Activated CD4-positive, alpha-beta memory T cell treated with anti-CD3 and anti-CD28 coated beads, Interleukin-2, amount 10 ng/mL, durations not matched to agents 7 days and 5 days (primary cell): ENCODE measurements at places on chromosomes 7 and 10. TPM values are rescaled to one million over a fixed set of nuclear protein-coding genes. Genes with fewer than 3 reads are reported as not detected.

GRCh38 chr10:71649631-71650030 is 69.9 kb downstream of the C10orf105 start:
- H3K4me3 ChIP-seq, result no peak overlapping the region
- no peaks in the 10 kb centered on the region for H3K36me3 ChIP-seq
- H3K27ac ChIP-seq, result no peak overlapping the region
- peaks cover 4% of the 10 kb centered on the region for H3K4me1 ChIP-seq
- no peak for DNase-seq

GRCh38 chr7:143172354-143172753 is 10.9 kb upstream of the TAS2R39 start:
- H3K4me3 ChIP-seq, result no peak overlapping the region
- peaks cover 3% of the 10 kb centered on the region for H3K27me3 ChIP-seq
- no peak overlapping the region for H3K27ac ChIP-seq
- H3K36me3 ChIP-seq, result no peaks in the 10 kb centered on the region

DNA sequence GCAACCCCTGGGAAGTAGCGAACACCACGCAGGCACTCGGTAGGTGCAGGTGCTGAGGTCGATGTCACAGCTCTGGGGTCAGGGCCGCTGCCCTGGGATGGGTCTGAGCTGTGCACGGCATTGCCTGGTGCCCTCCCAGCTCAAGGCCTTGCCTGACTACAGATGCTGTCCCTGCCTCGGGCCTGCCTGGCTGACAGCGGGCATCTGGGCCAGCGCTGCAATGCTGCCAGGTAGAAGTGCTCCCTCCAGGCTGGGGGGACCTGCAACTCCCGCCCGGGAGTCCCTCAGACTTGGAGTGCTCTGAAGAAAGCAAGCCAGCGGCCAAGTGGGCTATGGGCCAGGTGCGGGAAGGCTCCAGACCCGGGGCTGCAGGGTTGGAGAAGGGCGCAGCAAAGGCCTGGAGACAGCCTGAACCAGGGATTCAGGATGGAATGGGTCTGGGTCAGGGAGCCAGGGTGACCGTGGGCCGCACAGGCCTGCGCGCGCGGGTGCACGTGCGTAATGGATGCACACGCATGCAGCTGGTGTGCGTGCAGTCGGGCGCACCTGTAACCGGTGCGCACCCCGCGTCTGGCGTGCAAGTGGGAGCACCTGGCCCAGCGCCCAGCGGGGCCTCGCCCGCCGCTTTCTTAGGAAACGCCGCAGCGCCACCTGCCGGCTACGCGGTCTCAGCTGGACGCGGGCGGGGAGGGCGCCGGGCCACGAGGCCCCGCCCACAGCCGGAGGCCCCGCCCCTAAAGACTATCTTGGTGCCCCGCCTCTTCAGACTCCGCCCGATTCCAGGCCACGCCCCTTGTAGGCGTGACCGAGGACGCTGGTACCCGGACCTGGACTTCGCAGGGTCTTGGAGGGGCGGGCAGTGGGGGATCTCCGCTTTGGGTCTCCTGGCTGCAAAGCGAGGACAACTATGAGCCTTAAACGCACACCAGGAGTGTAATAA is 46.7 kb downstream of the MICALL2 start:
- H3K27ac ChIP-seq, result no peak overlapping the region
- H3K27me3 ChIP-seq, result peaks cover 14% of the 10 kb centered on the region
- H3K36me3 ChIP-seq, result no peaks in the 10 kb centered on the region
- peak; percentile 90 for DNase-seq
- no peak overlapping the region for H3K4me3 ChIP-seq
- peaks cover 14% of the 10 kb centered on the region for H3K4me1 ChIP-seq

- H3K4me3 ChIP-seq, result no peak overlapping the region
- no peaks in the 10 kb centered on the region for H3K4me1 ChIP-seq
- DNase-seq, result no peak
- H3K27ac ChIP-seq, result no peak overlapping the region
- H3K36me3 ChIP-seq, result no peaks in the 10 kb centered on the region
These were observed 70.1 kb upstream of the CABCOCO1 start for GRCh38 chr10:61592581-61592980.

GRCh38 chr10:104582602-104582951 is 58.5 kb upstream of the SORCS3 start:
- H3K36me3 ChIP-seq, result no peaks in the 10 kb centered on the region
- H3K27ac ChIP-seq, result no peak overlapping the region
- no peak overlapping the region for H3K4me3 ChIP-seq

GRCh38 chr10:84525120-84525806 is 196.9 kb downstream of the CCSER2 start:
- H3K27ac ChIP-seq, result no peak overlapping the region
- no peak for DNase-seq
- H3K4me3 ChIP-seq, result no peak overlapping the region
- H3K4me1 ChIP-seq, result no peaks in the 10 kb centered on the region
- peaks cover 2% of the 10 kb centered on the region for H3K36me3 ChIP-seq

DNA sequence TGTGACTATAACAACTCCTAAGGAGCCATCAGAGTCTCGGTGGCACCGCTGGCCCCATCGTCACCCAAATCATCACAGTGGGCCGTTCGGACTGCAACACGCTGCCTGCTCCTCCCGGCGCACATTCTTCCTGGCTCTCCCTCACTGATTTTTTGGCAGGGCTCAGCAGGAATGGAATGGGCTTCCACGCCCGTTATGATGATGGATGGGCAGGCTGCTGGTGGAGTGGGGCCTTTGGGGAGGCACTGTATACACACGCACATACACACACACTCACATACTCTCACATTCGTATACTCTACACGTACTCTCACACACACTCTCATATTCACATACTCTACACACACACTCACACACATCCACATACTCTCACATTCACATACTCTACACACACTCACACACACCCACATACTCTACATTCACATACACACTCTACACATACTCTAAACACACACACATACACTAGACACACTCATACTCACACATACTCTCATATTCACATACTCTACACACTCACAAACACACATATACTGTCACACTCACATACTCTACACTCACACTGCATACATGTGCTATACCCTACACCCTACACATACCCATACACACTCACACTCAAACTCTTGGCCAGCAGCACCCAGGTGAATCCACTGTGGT is 99.8 kb downstream of the KCNMA1 start:
- no peak overlapping the region for H3K4me3 ChIP-seq
- no peak overlapping the region for H3K27ac ChIP-seq
- peaks cover 1% of the 10 kb centered on the region for H3K27me3 ChIP-seq
- no peaks in the 10 kb centered on the region for H3K4me1 ChIP-seq
- no peak for DNase-seq
- no peaks in the 10 kb centered on the region for H3K36me3 ChIP-seq

Gene TSPAN33
- total RNA-seq, result 0.48 TPM

Gene FGL2
- total RNA-seq, result 4.2 TPM

- peaks cover 2% of the 10 kb centered on the region for H3K27me3 ChIP-seq
- H3K4me3 ChIP-seq, result no peak overlapping the region
- H3K27ac ChIP-seq, result no peak overlapping the region
- H3K36me3 ChIP-seq, result no peaks in the 10 kb centered on the region
- H3K4me1 ChIP-seq, result no peaks in the 10 kb centered on the region
These were observed 128.0 kb downstream of the ADRA2A start for GRCh38 chr10:111204838-111205237.

DNA sequence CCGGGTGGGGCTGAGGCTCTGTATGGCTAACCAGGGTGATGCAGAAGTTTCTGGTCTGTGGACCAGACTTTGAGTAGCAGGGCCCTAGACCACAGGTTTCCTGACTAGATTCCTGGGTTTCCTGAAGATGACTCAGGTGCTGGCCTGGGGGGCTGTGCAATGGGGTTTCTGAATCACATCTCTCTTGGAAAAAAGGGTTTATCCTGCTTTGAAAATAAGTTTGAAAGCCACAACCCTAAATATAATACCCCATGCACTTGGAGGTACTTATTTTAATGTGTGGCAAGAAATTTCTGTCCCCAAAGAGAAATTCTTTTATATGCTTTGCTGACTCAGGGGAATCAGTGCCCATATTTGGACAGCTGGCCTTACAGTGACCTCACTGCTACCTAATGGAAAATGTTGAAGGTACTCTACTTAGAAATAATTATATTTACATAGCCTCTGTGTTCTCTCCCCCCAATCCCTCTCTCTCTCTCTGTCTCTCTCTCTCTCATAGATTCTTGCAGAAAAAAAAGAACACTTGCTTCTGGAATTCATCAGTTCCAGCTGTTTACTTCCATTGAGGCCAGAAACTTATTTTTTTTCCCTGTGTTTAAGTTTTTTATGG is 184.4 kb upstream of the LYZL2 start:
- no peak for DNase-seq
- H3K4me3 ChIP-seq, result no peak overlapping the region
- H3K4me1 ChIP-seq, result peaks cover 32% of the 10 kb centered on the region
- H3K27ac ChIP-seq, result no peak overlapping the region
- no peaks in the 10 kb centered on the region for H3K27me3 ChIP-seq
- no peaks in the 10 kb centered on the region for H3K36me3 ChIP-seq

GRCh38 chr7:102288285-102288930 is 1.7 kb downstream of the SH2B2 start:
- no peak for DNase-seq
- H3K36me3 ChIP-seq, result no peaks in the 10 kb centered on the region
- H3K27ac ChIP-seq, result no peak overlapping the region
- H3K4me3 ChIP-seq, result peak overlapping the region; percentile 27

Gene VIM
- total RNA-seq, result 2,607 TPM

Gene A1CF
- not detected for total RNA-seq

GRCh38 chr7:130566168-130566897 is 74.4 kb downstream of the MEST start:
- peaks cover 12% of the 10 kb centered on the region for H3K36me3 ChIP-seq
- no peak for DNase-seq
- no peak overlapping the region for H3K4me3 ChIP-seq
- no peaks in the 10 kb centered on the region for H3K27me3 ChIP-seq
- H3K27ac ChIP-seq, result no peak overlapping the region

DNA sequence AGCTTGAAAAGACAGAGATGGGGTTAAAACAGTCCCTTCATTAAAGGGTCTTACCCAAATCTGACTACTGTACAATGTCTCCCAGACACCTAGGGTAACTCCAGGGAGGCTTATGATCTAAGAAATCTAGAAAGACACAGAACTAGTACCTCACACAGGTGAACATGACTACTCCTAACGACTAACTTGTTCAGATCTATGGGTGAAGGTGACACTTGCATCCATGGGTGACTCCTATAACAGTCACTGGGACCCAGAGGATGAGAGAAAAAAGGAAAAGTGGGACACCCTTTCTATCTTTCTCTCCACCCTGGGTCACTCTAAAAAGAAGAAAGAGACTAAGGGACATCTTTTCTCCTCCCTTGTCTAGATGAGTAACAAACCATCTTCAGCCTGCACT is 19.2 kb downstream of the AKR1C8 start:
- H3K27me3 ChIP-seq, result no peaks in the 10 kb centered on the region
- H3K4me3 ChIP-seq, result no peak overlapping the region
- H3K36me3 ChIP-seq, result peaks cover 26% of the 10 kb centered on the region
- peaks cover 12% of the 10 kb centered on the region for H3K4me1 ChIP-seq

- H3K27ac ChIP-seq, result no peak overlapping the region
- H3K4me1 ChIP-seq, result no peaks in the 10 kb centered on the region
- DNase-seq, result no peak
These were observed 72.9 kb downstream of the CDK14 start for GRCh38 chr7:90668992-90669391.

- no peak for DNase-seq
- no peak overlapping the region for H3K27ac ChIP-seq
- no peaks in the 10 kb centered on the region for H3K4me1 ChIP-seq
- no peaks in the 10 kb centered on the region for H3K36me3 ChIP-seq
- no peak overlapping the region for H3K4me3 ChIP-seq
These were observed 20.3 kb upstream of the ETV1 start for GRCh38 chr7:14009453-14010418.

Gene TES
- 140 TPM for total RNA-seq

DNA sequence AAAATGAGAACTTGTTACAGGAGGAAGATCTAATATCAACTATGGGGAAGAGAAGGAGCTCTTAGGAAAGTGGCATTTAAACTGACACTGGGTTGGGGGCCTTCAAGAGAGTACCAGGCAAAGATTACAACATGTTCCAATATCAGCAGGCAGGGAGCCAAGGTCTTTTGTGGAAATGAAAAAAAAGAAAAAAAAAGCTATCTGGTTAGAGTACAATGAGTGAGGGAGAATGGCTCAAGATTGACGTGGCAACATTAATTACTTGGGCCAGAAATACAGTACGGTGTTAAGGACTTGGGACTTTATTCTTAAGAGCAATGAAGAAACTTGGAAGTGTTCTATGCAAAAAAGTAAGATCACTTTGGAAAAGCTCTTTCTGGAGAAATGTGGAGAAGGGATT is 132.3 kb upstream of the CDK1 start:
- H3K27me3 ChIP-seq, result no peaks in the 10 kb centered on the region
- H3K4me3 ChIP-seq, result no peak overlapping the region
- no peaks in the 10 kb centered on the region for H3K36me3 ChIP-seq
- H3K27ac ChIP-seq, result no peak overlapping the region
- peaks cover 6% of the 10 kb centered on the region for H3K4me1 ChIP-seq

Gene METTL27
- 3.7 TPM for total RNA-seq
